ENCODE measurements at places on chromosomes 16 and 17. TPM values are rescaled to one million over a fixed set of nuclear protein-coding genes. Genes with fewer than 3 reads are reported as not detected.

PLXDC1 gene
- not detected for total RNA-seq

FOXF1 gene
- total RNA-seq, result not detected

GRCh38 chr17:76368545-76368944, 14.8 kb upstream of the PRPSAP1 start:
- no peak overlapping the region for H3K4me3 ChIP-seq
- peaks cover 10% of the 10 kb centered on the region for H3K4me1 ChIP-seq
- no peak overlapping the region for H3K27ac ChIP-seq
- no peaks in the 10 kb centered on the region for H3K27me3 ChIP-seq

DNA sequence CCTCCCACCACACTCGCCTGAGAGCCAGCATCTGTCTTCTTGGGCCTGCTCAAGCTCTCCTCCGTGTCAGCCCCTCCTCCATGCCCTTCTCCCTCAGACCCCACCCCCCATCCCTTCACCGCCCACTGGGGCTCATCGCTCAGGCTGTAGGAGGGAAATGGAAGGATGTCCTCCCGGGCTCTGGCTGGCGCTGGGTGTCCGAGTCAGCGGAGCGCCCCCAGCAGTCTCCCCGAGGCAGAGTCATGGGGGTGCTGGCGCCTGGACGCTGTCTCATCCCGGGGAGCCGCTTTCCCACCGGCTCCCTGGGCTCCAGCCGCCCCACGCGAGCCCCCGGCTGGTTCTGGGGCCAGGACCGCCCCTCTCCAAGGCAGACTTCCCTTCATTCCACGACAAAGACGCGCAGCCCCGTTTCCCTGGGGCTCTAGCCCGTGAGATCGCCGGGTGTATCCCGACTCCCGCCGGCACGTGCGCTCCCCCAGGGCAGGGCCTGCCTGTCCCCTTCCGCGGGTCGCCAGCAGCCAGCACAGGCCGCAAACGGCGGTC, 428 bp upstream of the ANTKMT start:
- peak overlapping the region; percentile 91 for H3K27ac ChIP-seq
- H3K27me3 ChIP-seq, result no peaks in the 10 kb centered on the region
- H3K36me3 ChIP-seq, result 0 out of 2 replicates have a peak, but pooled peaks cover 2% of the 10 kb centered on the region
- H3K4me1 ChIP-seq, result peaks cover 85% of the 10 kb centered on the region
- DNase-seq, result peak; percentile 95

DNA sequence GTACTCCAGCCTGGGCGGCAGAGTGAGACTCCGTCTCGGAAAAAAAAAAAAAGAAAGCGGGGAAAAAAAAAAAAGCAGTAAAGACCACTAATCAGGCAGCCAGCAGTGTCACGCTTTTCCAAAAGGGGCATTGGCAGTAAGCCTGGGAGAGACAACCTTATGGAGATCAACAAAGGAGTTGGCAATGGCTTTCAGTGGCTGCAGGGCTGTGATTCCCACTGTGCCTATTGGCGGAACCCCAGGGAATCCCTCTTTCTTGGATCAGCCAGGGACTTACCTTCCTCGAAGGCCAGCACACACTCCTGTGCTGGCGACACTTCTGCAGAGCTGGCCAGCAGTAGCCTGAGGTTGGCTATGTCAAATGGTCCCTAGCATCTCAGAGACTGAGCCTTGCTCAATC, 43.2 kb upstream of the ZFHX3 start:
- no peaks in the 10 kb centered on the region for H3K27me3 ChIP-seq
- H3K4me1 ChIP-seq, result no peaks in the 10 kb centered on the region
- H3K36me3 ChIP-seq, result no peaks in the 10 kb centered on the region
- no peak overlapping the region for H3K4me3 ChIP-seq
- H3K27ac ChIP-seq, result no peak overlapping the region
- DNase-seq, result no peak

GRCh38 chr17:75721463-75722011, 278 bp downstream of the ITGB4 start:
- H3K27ac ChIP-seq, result no peak overlapping the region
- no peaks in the 10 kb centered on the region for H3K36me3 ChIP-seq
- H3K4me1 ChIP-seq, result no peaks in the 10 kb centered on the region
- H3K27me3 ChIP-seq, result no peaks in the 10 kb centered on the region
- no peak for DNase-seq
- H3K4me3 ChIP-seq, result no peak overlapping the region

GRCh38 chr16:83227336-83227735, 580.4 kb upstream of the HSBP1 start:
- H3K27ac ChIP-seq, result no peak overlapping the region
- no peak overlapping the region for H3K4me3 ChIP-seq
- no peaks in the 10 kb centered on the region for H3K27me3 ChIP-seq
- DNase-seq, result no peak

GRCh38 chr16:23374721-23375510, 72.8 kb downstream of the SCNN1B start:
- no peaks in the 10 kb centered on the region for H3K27me3 ChIP-seq
- no peaks in the 10 kb centered on the region for H3K4me1 ChIP-seq
- H3K27ac ChIP-seq, result no peak overlapping the region
- no peaks in the 10 kb centered on the region for H3K36me3 ChIP-seq
- no peak for DNase-seq

DNA sequence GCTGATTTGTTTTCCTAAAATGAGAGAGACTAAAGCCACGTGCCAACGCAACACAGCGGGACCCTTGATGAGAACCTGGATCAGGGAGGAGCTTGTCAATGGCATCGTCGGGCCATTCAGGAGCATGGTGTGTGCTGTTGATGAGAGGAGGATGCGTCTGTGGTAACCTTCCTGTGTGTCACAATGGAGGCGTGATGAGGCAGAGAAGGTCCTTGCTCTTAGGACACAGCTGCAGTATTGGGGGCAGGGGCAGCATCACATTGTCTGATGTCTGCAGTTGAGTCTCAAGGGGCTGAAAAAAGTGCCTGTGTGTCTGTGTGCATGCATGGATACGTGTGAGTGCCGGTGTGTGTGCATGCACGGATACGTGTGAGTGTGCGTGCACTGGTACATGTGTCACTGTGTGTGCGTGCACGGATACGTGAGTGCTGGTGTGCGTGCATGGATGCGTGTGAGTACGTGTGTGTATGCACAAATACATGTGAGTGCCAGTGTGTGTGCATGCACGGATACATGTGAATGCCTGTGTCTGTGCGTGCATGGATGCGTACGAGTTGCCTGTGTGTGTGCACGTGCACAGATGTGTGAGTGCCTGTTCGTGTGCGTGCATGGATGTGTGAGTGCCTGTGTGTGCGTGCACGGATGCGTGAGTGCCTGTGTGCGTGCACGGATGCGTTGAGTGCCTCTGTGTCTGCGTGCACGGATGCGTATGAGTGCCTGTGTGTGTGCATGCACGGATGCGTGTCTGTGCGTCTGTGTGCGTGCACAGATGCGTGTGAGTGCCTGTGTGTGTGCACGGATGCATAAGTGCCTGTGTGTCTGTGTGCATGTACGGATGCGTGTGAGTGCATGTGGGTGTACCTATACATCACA, 39.3 kb downstream of the BAIAP2 start:
- H3K27me3 ChIP-seq, result no peaks in the 10 kb centered on the region
- no peaks in the 10 kb centered on the region for H3K36me3 ChIP-seq
- H3K4me3 ChIP-seq, result no peak overlapping the region
- no peak for DNase-seq
- H3K4me1 ChIP-seq, result no peaks in the 10 kb centered on the region

- H3K4me1 ChIP-seq, result no peaks in the 10 kb centered on the region
- no peak overlapping the region for H3K27ac ChIP-seq
- no peak overlapping the region for H3K4me3 ChIP-seq
- no peaks in the 10 kb centered on the region for H3K36me3 ChIP-seq
- no peaks in the 10 kb centered on the region for H3K27me3 ChIP-seq
Observed at GRCh38 chr17:6708357-6708961, 4.7 kb downstream of the SLC13A5 start.
